ENCODE measurements at places on chromosomes 13 and 19.

DNA sequence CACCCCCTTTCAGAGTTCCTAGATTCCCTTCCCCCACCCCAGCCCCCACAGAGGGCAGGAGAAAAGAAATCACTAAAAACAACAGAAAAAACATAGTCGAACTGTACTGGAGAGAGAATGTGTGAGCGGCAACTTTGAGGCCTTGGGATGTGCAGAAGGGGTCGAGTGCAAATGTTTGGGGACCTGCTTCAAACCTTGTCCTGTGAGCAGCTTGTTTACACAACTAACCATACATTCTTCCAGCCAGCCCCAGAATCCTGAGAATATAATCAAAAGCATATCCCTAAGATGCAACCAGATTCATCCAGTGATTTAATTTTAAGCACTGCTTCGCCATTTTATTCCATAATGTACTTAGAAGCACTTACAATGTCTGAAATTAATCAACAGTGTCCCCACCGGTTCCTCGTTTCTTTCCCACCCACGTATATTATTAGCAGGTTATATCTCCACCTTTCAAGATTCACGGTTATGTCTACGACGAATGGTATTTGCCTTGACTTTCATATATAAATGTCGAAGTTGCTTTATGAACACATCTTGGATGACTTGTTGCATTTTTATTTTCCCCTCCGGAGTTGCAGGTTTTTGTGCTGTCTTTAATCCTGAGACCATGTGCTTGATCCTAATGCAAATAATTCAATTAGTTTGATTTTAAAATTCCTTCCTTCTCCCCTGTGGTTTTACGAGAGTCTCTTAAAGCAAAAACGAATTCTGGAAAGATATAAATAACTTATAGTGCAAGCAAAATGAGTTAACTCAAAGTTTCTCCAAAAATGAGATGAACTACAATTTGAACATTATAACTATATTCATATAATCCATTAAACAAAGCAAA, 107.6 kb downstream of the ZIC5 start:
- DNase-seq: no peak

DNA sequence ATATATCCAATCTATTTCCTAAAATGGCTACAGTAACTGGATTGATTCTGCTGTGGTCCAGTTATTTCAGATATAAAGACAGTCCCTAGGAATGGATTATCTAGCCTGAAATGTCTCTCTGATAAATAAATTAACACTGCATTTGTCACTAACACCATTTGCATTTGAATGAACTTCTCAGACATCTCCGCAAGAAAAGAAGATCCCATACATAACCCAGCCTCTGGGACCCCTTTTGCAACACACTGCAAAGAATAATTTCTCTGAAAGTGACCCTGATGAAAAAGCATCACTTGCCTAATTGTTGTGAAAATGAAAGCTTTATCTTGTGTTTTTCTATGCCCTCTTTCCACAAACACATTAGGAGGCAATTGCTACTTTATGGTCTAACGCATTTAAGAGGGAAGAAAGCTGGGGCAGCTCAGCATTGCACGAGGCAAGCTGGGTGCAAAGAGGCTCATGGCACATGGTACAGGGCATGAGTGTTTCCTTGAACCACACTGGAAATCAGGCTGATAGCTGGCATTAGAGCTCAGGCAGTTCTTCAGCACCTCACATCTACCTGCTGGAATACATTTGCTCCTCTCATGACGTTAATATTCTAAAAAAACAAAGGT, 379.9 kb downstream of the IRS2 start:
- no peak for DNase-seq

GRCh38 chr13:40506592-40507446, 159.6 kb downstream of the FOXO1 start:
- no peak for DNase-seq

GRCh38 chr13:94195715-94196114, 283.8 kb downstream of the DCT start:
- no peak for DNase-seq

DNA sequence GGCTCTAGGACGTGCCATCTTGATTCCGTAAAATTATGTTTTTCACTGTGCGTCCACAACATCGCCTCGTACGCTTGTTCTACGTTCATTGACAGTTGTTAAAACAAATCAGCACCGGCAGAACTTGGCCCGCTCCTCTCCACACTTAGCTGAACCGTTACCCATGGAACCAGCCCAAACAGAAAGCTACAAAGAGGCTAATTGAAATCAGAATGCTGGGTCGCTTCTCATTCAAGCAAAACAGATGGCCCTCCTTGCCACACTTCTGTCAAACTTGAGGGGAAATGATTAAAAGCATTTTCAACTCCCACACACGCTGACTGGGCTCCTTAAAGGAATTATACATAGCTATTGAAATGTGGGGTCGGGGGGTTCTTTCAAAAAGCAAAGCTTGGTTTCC, 71.6 kb downstream of the TM9SF2 start:
- DNase-seq: no peak

GRCh38 chr19:33300009-33300893, 2.1 kb downstream of the CEBPA start:
- DNase-seq: no peak

GRCh38 chr13:50074843-50075242, 59.6 kb downstream of the KCNRG start:
- DNase-seq: no peak

GRCh38 chr13:48449656-48450055, 36.7 kb upstream of the LPAR6 start:
- DNase-seq: no peak

- DNase-seq: no peak
These were observed 14.0 kb downstream of the UNC13A start for GRCh38 chr19:17673937-17674799.

GRCh38 chr13:50993934-50994333, 84.3 kb downstream of the RNASEH2B start:
- no peak for DNase-seq

GRCh38 chr13:32837307-32837972, 178.8 kb upstream of the KL start:
- no peak for DNase-seq

GRCh38 chr13:43390619-43391018, 367.2 kb downstream of the DNAJC15 start:
- DNase-seq: no peak

GRCh38 chr13:24854311-24854710, 90.3 kb downstream of the RNF17 start:
- DNase-seq: no peak

DNA sequence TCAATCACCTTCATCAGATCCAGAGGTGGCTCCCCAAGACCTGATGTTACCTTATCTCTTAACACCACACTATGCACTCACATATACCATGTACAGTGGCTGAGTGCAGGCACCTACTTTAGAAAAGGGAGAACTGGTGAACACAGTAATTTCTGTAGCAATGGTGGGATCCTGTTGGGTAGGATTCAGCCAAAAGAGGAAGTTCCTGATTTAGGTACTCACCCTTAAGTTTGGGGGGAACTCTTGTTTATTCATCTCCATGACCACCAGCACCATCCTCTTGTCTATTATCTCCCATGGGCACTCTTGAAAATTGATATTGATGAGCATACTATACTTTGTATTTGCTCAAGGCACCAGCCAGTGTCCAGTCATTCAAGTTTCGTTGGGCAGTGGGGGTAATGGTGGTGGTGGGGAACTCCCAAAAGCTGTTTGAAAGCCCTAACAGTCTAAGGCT, 324.4 kb downstream of the LMO7 start:
- DNase-seq: no peak

All from activated naive CD8-positive, alpha-beta T cell treated with anti-CD3 and anti-CD28 coated beads, Interleukin-2, amount 10 ng/mL, durations not matched to agents 7 days and 5 days (primary cell).